Uterine smooth muscle cell (primary cell): ENCODE measurements at places on chromosomes 11 and 22. TPM values are rescaled to one million over a fixed set of nuclear protein-coding genes. Genes with fewer than 3 reads are reported as not detected.

The SYTL2 gene
- 7.9 and 11.5 TPM in 2 replicates for total RNA-seq

The ARHGAP8 gene
- 0.11 and 0.25 TPM in 2 replicates for total RNA-seq

The SERPIND1 gene
- not detected in 2 replicates for total RNA-seq

The MMP8 gene
- 0.11 TPM in 1 of 2 replicates, not detected in the other for total RNA-seq

The SYT13 gene
- total RNA-seq, result not detected in 2 replicates

The APOBEC3F gene
- total RNA-seq, result 4.8 and 9.2 TPM in 2 replicates

The ADAMTS15 gene
- 0.12 and 1.00 TPM in 2 replicates for total RNA-seq

The C11orf42 gene
- total RNA-seq, result not detected in 2 replicates

The OR2AG1 gene
- total RNA-seq, result not detected in 2 replicates

The CRYBB3 gene
- not detected in 2 replicates for total RNA-seq

The CHRM1 gene
- total RNA-seq, result not detected in 2 replicates

The MMP27 gene
- total RNA-seq, result not detected in 2 replicates

The TEX12 gene
- total RNA-seq, result 0.11 and 0.25 TPM in 2 replicates
